ENCODE measurements at places on chromosomes 16 and 17.

GRCh38 chr17:79803997-79804855 lies 7.3 kb upstream of the CBX8 start:
- DNase-seq, result peak; percentile 86

DNA sequence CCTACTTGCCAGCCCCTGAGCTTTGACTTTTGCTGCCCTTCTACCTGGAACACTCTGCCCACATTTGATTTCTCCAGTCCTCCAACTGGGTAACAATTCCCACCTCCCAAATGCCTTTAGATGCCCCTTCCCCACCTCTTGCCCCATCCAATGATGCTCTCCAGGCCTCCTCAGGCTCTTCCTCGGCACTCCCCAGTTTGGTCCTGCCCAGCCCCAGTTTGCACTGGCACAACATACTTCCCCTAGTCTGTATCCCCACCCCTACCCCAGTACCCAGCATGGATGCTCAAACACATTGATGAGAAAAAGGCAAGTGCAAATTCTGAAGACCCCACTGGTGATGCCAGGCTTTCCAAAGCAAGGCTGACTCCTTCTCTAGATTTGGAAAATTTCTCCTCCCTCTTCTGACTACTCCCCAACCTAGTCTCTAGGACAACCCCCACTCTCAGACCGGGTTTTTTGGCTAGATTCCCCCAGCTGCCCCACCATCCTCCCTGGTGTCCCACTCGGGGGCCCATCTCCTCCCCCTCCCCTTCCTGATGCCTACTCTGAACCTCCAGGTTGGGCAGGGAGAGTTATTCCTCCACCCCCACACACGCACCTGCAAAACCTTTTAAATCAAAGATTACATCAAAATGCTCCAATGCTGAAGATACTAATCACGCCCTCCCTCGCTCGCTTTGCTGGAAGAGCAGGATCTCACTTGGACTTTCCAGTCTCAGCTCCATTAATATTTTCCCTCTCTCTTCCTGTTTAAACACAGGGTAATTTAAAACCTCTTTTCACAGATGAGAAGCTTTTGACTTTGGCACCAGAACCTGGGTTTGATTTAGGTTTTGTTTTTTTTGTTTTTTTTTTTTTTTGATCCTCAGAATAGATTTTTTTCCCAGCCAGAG lies 94.9 kb downstream of the TMEM132E start:
- DNase-seq, result no peak

GRCh38 chr16:12258861-12259645 lies 282.5 kb downstream of the SNX29 start:
- DNase-seq, result no peak

DNA sequence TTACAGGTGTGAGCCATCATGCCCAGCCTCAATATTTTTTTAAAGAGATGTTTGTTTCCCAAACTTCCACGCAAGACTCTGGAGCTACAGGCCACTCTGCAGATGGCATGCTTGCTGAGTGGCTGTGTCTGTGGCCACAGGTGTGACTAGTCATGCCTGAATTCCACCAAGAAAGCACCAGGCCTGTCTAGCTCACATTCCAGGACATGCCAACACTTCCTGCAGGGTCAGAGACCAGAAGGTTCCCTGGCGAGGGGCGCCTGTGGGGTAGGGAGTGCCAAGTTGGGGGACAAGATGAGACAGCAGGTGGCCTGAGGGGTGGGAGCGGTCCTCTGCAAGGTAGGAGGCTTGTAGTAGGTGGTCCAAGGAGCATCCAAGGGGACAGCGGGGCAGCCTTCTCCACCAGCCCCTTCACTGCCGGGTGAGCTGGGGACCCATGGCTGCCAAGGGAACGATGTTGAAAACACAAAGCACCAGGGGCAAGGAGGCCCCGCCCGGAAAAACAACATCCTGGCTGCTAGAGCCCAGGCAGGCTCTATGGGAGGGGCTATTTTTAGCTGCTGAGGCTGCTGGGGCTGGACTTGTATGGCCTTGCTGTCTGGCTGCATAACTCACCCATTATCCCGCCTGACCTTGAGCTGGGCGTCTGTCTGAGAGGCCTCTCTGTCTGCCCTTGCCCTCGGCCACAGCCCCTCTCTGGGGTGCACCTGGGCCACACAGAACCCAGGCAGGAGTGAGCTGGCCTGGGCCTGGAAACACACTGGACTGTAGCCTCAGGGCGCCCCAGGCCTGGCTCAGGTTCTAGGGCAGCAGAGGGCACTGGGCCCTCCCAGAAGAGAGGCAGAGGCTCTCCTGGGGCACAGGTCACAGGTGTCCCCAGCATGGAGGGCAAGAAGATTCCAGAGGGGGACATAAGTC lies 5.7 kb downstream of the TRIM47 start:
- no peak for DNase-seq

GRCh38 chr16:14392960-14393359 lies 237.1 kb downstream of the PARN start:
- no peak for DNase-seq

DNA sequence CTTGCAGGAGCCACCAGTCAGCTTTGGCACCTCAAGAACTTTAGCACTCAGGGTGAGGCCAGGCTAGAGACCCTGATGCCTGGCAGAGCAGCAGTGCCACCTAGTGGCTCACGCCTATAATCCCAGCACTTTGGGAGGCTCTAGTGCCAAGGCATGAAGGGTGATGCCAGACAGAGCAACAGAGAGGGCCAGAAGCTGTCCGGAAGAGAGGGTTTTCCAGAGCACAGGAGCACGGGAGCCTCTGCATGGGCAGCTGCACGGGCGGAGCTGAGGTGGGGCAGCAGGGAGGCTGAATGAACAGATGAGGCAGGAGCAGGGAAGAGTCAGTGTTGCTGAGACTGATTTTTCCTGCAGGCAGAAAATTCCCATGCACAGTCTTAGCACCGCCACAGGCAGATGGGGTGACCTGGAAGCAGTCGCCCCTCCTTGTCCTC lies 38.9 kb downstream of the MYH3 start:
- DNase-seq, result peak; percentile 72

DNA sequence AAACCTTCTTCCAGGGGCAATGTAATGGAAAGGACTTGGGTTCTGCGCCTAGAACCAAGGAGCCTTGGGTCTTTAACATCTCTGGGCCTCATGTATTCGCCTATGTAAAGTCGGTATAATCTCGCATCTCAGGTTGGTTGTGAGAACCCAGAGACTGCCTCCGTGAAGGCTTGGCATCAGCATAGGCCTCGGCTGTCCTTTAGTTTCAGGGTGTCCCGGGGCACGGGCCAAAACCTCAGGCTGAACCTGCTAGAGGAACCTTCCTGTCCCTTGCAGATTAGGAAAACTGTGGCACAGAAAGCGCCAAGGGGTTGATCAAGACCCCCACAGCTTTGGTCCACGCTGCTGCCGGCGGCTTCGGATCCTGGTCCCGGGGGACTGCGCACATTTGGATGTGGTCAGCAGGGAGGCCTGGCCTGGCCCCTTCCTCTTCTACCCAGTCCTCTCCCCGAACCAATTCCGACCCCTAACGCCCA lies 772 bp upstream of the PHAF1 start:
- no peak for DNase-seq

- no peak for DNase-seq
Measured at GRCh38 chr16:3541527-3542155, 35.6 kb downstream of the NLRC3 start.

DNA sequence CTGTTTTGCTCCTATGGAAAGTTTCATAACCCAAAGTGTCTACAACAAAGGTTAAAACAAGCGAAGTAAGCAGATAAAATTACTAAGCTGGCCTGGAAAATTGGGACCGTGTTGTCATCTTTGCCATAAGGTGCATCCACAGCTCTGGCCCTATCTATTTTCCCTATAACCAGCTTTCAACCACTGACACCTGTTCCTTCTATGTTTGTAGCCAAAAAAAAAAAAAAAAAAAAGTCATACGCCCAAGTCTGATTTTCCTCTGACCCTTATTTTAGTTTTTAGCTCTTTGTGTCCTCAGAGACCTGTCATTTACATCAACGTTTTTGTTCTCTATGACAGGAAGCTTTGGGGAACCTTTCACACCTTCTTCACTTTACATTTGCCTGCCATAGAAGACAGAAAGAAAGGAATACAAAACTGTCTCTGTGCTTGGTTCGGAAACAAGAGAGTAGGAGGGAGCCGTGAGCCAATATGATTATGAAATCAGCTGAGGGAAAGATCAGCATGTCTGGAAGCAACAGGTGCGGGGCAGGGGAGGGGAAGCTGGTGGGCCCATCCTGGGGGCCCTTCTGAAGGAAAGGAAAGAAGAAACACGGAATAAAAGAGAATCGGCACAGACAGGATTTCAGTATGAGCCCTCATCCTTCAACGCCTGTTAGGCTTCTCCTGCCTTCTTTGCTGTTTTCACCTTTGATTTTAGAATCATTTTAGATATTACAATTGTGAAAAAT lies 8.5 kb downstream of the HS3ST3A1 start:
- no peak for DNase-seq

- no peak for DNase-seq
Measured at GRCh38 chr16:55576384-55576783, 9.9 kb downstream of the CAPNS2 start.

GRCh38 chr17:68182011-68182306 lies 65.9 kb upstream of the AMZ2 start:
- DNase-seq, result peak; percentile 76

DNA sequence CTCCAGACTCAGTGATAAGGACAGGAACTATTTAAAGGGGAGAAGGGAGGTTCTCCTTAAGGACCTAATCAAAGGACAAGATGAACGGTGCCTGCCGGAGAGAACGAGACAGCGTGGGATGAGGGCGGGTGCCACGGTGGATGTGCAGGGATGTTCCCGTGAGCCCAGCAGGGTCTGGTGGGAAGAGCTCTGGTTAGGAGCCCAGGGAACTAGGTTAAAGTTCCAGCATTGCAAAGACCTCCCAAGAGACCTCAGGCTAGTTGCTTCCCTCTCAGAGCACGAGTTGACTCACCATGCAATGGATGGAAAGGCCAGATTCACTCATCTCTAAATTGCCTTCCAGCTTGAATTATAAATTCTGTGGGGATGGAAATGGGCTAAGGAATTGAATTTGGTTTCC lies 14.7 kb downstream of the CCR7 start:
- peak; percentile 41 for DNase-seq

Measured in B cell (primary cell).